OCI-M1 (cell line): ENCODE measurements at places on chromosomes 12 and 14.
A peak's percentile ranks its signal among the peaks of the same experiment; 100 is the strongest.

DNA sequence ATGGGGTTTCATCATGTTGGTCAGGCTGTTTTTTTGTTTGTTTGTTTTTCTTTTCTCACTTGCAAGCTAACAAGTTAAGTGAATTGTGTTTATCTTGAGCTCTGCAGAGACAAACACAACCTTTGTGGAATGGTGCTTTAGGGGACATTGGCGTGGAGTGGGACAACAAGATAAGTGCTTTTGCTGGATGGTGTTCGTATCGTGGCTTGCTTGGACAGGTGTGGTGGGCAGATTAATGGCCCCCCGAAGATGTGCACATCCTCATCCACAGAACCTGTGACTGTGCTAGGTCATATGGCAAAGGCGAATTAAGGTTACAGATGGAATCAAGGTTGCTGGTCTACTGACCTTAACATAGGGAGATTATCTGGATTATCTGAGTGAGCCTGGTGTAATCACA is 7.0 kb downstream of the MLXIP start:
- DNase-seq, result no peak

GRCh38 chr12:70919597-70920035 is 922 bp downstream of the PTPRR start:
- peak; percentile 14 for DNase-seq

- no peak for DNase-seq
These were observed 35.8 kb downstream of the KLRK1 start for GRCh38 chr12:10354071-10354470.

DNA sequence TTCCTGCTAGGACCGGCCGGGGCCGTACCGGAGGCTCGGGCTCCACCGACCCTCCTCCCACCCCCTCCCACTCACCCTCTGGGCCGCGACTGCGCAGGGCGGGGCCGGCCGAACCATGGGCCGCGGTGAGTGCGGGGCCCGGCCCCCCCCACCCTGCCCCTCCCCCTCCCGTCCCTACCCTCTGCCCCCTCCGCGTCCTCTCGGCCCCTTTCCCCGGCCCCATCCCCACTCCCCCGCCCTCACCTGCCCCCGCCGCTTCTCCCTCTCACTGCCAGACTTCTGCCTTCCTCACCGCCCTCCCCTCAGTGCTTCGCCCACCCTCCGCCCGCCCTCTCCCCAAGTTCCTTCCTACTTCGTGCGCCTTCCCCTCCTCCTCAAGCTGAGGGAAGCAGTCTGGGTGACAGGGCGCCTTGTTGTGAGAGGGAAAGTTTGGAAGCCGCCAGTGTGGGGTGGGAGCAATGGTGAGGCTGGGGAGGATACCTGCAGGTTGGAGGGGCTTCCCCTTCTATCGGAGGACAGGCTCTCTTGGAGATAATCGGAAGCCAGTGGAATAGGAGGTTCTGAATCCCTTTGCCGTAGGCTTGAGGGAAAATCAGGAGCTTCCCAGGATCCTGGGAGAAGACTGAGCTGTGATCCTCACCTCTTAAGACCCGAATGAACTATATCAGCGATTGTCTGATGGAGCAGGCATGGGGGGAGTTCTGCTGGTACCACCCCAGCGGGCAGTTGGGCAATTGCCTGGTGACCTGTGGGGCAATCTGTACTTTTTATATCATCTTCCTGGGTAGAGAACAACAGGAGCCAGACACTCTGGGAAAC is 472 bp downstream of the MBD6 start:
- DNase-seq, result peak; percentile 90

DNA sequence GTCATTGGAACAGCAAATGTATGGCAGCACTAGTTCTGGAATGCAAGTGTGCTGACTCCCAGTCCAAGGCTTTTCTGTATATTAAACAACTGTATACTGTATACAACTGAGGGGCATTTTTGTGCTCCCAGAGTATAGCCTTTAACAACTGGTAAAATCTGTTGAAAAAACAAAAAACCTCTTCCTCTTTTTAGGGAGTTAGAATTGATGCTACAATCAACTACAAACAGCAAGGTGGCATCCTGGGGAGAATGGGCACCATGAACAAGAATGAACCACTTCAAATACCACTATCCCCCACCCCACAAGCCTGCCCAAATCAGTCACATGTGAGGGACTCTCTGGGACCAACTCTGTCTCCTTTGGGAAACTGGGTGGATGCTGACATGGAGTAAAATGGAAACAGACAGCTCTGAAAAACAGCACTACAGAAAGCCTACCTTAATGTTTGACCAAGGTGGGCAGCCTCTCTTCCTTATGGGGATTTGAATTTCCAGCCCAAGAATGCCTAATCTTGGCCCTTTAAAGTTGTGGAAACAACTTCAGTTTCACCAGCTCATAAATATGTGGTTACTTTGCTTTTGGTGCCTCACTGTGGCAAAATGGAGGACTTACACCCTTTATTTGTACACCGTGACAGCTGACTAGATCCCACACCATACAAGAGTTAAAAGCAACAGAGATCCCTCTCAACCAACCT is 7.5 kb downstream of the VTI1B start:
- DNase-seq, result peak; percentile 72

GRCh38 chr12:49646871-49647654 is 23.7 kb downstream of the PRPF40B start:
- DNase-seq, result no peak

- no peak for DNase-seq
These were observed 35.3 kb upstream of the TMTC1 start for GRCh38 chr12:29818916-29819623.

GRCh38 chr14:87705439-87705896 is 287.5 kb downstream of the GALC start:
- DNase-seq, result no peak

- DNase-seq, result peak; percentile 58
These were observed 615 bp downstream of the CDKN1B start for GRCh38 chr12:12717586-12718380.

DNA sequence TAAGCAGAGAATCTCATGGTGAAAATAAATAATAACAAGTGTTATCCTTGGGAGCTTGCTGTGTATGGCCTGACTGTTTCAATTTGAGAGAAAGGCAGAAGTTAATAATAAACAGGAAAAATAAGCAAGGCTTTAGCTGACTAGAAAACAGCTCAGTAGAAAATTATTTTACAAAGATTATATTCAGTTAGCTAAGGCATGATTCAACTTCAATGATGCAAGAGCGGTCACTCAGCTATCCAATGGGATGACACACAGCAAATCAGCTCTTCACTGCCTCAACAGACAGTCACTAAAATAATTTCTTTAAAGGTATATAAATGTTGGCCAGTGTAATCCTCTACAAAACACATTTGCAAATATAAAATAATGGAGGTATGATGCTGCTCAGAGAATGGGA is 18.6 kb downstream of the GSTZ1 start:
- DNase-seq, result no peak

GRCh38 chr14:54025661-54026060 is 69.0 kb upstream of the BMP4 start:
- peak; percentile 24 for DNase-seq

- no peak for DNase-seq
These were observed 1.6 kb upstream of the C1R start for GRCh38 chr12:7093892-7094291.

GRCh38 chr14:64848239-64848638 is 31.5 kb downstream of the SPTB start:
- DNase-seq, result no peak

GRCh38 chr14:106507354-106507753 is 981.0 kb downstream of the TMEM121 start:
- DNase-seq, result no peak

GRCh38 chr12:123995023-123995748 is 22.2 kb downstream of the ZNF664 start:
- no peak for DNase-seq

DNA sequence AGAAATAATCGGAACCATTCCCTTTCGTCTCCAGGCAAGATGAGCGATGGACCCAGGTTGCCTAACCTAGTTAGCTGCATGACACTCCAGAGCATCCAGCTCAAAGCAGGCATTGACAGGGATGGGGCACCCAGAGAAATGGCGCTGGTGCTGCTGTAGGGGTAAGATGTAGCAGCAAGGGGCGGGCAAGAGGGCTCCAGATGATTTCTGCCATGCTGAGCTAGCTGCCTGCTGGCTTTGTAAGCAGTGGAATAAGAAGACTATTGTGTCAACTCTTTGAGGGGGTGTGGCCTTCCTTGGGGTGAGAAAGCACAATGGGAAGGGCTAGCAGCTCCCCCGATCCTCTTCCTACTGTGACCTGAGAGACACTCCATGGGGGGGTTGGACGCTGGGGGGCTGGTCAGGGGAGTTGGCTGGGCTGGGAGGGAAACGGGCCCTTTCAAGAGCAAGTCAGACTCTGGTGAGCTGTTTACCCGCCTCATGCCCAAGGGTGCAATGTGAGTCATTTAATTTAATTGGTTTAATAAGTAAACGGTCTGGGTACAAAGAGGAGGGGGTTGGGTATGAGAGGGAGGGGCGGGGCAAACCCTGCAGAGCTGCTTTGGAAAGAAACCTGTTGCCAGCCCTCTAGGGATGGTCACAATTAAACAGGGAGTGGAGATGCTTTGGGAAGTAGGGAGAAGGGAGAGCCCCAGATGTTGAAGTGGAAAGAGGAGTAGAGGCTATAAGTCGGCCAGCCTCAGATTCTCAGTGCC is 50.5 kb downstream of the B4GALNT3 start:
- DNase-seq, result no peak

- no peak for DNase-seq
These were observed 115.3 kb downstream of the ALG10B start for GRCh38 chr12:38431921-38432320.
